ENCODE measurements at places on chromosomes 13 and 19.

DNA sequence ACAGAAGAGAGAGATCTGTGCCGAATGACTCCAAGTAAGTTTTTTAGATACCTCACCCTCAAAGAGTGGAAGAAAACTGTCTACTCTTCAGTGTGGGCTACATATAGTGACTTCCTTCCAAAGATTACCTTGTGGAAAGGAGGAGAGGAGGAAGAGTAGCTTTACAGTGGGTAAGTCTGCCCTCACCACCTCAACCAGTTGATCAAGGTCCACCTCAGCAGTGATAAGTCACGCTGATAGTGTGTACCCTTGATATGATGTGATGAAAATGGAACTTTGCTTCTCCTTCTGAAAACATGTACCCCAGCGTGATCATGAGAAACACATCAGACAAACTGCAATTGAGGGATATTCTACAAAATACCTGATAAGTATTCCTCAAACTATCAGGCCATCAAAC, 20.6 kb downstream of the KLF5 start:
- DNase-seq: no peak

DNA sequence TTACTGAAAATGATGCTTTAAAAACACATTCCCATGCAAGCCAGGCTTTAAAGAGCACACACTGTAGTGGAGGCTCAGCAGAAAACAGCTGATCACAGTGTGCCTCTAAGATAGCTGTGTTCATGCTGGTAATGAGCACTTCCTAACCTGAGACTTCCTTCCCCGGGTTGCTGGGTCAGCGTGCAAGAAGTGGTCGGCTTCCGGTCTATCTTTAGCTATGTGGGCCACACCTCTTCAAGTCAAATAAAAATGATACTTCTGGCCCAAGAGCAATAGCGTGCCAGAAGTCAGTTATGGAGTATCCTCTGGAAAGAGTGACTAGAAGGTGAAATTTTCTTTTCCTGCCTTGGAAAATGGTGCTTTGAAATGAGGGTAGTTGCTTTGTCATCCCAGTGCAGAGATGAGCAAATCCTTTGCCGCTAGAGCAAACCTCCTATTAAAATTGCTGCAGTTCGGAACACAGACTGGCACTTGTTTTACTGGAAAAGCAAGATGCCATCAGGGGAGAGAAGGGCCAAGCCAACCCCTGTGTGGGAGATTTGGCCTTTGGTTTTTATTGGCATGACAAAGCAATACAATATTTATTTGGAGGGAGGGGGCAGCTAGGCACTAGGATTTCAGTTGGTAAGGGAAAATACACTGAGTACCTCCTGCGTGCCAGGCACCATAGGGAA, 64.2 kb downstream of the ARHGAP35 start:
- DNase-seq: peak; percentile 22

GRCh38 chr13:89066868-89067466, 1395.8 kb downstream of the SLITRK5 start:
- peak; percentile 1 for DNase-seq

DNA sequence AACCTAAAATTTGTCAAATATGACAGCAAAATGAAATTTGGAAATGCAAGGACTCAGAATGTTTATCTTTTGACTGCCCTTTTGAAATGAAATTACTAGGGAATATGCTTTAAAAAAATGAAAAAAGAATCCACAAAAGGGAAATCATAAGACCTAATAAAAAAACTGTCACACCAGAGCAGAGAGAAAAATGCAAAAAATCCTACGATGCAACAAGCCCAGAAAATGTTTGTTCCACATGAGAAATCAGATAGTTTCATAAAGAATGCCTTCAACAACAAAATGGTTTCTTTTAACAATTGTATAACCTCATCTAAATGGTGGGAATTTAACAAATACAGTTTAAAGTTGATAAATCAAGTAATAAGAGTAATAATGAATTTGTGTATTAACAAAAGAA, 8.0 kb downstream of the LPAR6 start:
- DNase-seq: no peak

- DNase-seq: no peak
Observed at GRCh38 chr19:52291781-52292180, 5.2 kb upstream of the ZNF480 start.
